Mesothelial cell of epicardium (in vitro differentiated cells): ENCODE measurements at places on chromosomes 5 and 9. TPM values are rescaled to one million over a fixed set of nuclear protein-coding genes. Genes with fewer than 3 reads are reported as not detected.
A peak's percentile ranks its signal among the peaks of the same experiment; 100 is the strongest.

Gene DELE1
- 85.4 to 91.5 TPM (median 88.3 TPM) in 3 replicates for total RNA-seq

Gene FOXD4
- 0.35 to 0.67 TPM (median 0.38 TPM) in 3 replicates for total RNA-seq

Gene CD72
- 4.2 to 5.2 TPM (median 4.7 TPM) in 3 replicates for total RNA-seq

Gene FGF1
- 0.07 TPM in 1 of 3 replicates, not detected in the others for total RNA-seq

Gene GFI1B
- not detected in 3 replicates for total RNA-seq

Gene GPR150
- not detected in 3 replicates for total RNA-seq

Gene ADAMTS19
- 12.8 to 14.8 TPM (median 13.2 TPM) in 3 replicates for total RNA-seq

DNA sequence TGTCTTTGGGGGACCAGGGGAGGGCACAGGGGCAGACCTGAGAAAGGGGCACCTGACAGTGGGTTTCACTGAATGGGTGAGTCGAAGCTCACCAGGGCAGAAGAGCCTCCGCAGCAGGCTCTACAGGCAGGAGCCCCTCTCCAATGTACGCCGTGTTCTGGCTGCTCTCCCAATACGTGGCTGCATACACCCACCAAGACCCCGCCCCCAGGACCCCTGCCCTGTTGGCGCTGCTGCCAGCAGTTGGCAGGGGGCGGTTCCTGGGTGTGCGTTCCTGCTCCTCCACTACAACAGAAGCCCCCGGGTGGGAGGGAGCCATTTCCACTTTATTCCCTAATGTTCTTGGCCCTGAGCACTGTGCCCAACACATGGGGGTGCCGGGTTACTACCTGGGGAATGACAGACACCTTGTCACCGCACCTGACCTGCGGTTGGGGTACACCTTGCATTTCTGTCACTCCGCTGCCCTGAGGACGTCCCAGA, 30.3 kb downstream of the SARDH start:
- peaks cover 27% of the 10 kb centered on the region for H3K4me1 ChIP-seq
- no peak overlapping the region for H3K4me3 ChIP-seq
- no peaks in the 10 kb centered on the region for H3K27me3 ChIP-seq
- no peak overlapping the region for H3K27ac ChIP-seq

- no peak overlapping the region for H3K4me3 ChIP-seq
- H3K27me3 ChIP-seq: no peaks in the 10 kb centered on the region
- H3K4me1 ChIP-seq: no peaks in the 10 kb centered on the region
Measured at GRCh38 chr9:19446361-19446861, 37.6 kb downstream of the ACER2 start.

DNA sequence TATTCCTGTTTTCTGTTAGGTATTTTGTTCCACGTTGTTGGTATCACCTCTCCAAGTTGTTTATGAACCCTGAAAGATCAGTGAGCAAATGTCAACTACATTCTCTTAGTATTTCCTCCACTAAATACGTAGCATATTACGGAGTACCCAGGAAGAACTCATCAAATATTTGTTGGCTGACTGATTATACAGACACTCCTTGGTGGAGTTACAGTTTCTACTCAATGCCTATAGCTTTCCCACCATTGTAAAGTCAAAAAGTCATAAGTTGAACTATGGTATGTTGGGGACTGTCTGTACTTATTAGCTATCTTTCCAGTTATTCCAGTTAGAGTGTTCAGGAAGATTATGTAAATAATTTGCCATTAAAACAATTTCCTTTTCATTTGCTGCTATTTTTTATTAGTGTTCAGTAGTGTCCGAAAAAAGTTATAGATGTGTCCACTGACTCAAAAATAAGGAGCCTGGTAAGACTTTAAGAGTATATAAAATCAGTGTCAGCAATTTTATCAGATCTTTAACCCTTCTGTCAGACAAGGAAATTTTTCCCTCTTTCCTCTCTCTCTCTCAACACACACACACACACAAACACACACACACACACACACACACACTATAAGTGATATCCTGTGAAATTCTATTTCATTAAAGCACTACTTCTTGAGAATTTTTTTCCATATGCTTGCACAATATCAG, 6.8 kb upstream of the APBA1 start:
- no peak overlapping the region for H3K4me3 ChIP-seq
- H3K27ac ChIP-seq: no peak overlapping the region
- peaks cover 27% of the 10 kb centered on the region for H3K4me1 ChIP-seq
- no peak for DNase-seq

DNA sequence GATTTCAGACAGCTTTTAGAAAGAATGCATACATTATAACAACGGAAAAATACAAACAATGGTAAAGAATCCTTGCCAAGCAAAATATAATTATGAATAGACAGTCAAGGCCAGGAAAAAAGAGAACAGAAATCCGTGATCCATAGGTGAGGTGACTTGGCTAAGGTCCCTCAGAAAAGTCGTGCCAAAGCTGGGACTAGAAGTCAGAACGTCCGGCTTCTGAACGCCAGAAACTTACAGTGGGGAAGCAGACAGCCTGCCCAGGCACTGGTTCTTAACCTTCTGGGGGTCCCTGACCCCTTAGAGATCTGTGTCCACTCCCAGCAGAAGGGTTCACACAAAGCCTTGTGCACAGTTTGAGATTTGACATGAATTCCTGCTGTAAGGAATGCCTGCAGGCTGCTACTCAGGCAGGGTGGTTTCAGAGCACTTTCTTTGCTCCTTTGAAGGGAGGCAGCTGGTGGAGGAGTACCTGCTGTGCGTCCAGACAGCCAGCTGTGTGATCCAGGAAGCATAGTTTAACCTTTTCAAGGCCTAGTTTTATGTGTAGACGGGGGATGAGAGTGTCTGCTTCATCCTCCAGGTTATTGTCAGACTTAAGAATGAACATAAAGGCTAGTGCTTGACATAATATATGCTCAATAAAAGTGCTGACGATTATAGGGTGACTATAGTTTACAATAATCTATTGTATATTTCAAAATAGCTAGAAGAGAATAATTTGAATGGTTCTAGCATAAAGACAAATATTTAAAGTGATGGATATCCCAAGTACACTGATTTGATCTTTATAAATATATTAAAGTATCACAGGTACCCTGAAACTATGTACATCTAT, 852 bp downstream of the ARHGEF37 start:
- peak overlapping the region; percentile 75 for H3K4me3 ChIP-seq
- DNase-seq: no peak
- no peaks in the 10 kb centered on the region for H3K27me3 ChIP-seq
- peaks cover 24% of the 10 kb centered on the region for H3K4me1 ChIP-seq

DNA sequence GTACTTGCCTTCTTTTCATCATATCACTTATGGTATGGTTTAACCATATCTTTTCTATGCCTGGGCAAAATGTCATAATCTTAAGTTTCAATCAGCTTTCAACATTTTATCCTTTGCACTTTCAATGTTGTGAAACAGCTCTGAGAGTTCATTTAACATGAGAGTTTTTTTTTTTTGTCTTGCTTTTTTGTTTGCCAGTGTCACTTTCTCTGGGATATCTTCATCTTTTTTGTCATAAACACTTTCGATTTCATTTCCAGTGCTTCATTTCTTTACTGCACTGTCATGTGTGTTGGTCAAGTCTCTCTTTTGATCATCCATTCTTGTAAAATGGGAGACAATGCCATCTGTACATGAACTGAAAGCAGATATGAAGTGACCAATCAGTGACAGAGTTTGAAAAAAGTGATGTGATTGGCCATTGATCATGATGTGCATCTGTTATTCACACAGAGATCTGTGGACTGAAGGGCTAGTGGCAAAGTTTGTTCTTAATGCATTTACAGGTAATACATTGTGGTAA, 7.5 kb upstream of the POU5F2 start:
- peaks cover 4% of the 10 kb centered on the region for H3K4me1 ChIP-seq
- H3K27ac ChIP-seq: no peak overlapping the region
- H3K27me3 ChIP-seq: no peaks in the 10 kb centered on the region
- no peak overlapping the region for H3K4me3 ChIP-seq
- H3K36me3 ChIP-seq: no peaks in the 10 kb centered on the region

DNA sequence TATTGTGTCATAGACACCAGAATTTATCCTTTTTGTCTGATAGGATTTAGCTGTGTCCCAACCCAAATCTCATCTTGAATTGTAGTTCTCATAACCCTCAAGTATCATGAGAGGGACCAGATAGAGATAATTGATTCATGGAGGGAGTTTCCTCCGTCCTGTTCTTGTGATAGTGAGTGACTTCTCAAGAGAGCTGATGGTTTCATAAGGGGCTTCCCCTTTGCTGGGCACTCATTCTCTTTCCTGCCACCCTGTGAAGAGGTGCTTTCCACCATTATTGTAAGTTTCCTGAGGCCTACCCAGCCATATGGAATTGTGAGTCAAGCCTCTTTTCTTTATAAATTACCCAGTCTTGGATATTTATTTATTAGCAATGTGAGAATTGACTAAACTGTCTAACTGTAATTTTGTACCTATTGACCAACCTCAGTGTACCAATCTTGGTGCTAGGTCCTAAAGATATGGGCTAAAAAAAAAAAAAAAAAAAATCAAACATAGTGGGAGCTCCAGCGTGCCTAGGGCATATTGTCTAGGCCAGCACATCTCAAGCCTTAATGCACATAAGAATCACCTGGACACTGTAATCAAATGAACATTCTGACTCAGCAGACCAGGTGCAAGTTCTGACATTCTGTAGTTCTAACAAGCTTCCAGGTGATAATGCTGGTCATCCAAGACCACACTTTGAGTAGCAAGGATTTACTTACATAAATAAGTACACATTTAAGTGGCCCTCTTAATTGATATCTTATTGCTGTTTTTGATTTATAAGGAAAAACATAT, 30.5 kb downstream of the ST8SIA4 start:
- DNase-seq: no peak
- no peaks in the 10 kb centered on the region for H3K36me3 ChIP-seq
- no peak overlapping the region for H3K27ac ChIP-seq
- H3K27me3 ChIP-seq: no peaks in the 10 kb centered on the region

DNA sequence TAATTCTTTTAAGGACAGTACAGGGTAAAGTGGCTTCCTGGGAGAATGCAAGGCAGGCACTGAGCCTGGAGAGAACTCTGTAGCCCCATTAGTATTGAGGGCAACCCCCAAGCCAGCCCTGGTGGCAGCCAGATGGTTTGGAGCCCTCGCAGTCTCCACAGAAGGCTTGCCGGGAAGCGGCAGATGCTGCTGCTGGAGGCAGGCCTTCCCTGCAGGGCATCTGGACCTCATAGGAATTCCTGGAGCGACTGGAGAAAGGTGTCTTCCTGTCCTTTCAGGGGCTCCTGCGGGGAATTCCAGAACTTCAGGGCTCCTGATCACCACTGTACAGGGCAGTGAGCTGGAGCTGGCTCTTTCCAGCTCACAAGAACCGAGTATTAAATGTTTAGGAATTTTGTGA, 167.5 kb downstream of the INSYN2B start:
- H3K4me1 ChIP-seq: peaks cover 2% of the 10 kb centered on the region
- no peak overlapping the region for H3K27ac ChIP-seq
- no peaks in the 10 kb centered on the region for H3K36me3 ChIP-seq
- no peak for DNase-seq

GRCh38 chr5:21603796-21604195, 1249.3 kb downstream of the CDH12 start:
- no peak overlapping the region for H3K4me3 ChIP-seq
- H3K4me1 ChIP-seq: peaks cover 3% of the 10 kb centered on the region
- H3K27me3 ChIP-seq: no peaks in the 10 kb centered on the region
- DNase-seq: no peak
- no peak overlapping the region for H3K27ac ChIP-seq
